Heart right ventricle (tissue), 16 donors: ENCODE measurements at places on chromosomes 2 and 18. TPM values are rescaled to one million over a fixed set of nuclear protein-coding genes. Genes with fewer than 3 reads are reported as not detected.

DNA sequence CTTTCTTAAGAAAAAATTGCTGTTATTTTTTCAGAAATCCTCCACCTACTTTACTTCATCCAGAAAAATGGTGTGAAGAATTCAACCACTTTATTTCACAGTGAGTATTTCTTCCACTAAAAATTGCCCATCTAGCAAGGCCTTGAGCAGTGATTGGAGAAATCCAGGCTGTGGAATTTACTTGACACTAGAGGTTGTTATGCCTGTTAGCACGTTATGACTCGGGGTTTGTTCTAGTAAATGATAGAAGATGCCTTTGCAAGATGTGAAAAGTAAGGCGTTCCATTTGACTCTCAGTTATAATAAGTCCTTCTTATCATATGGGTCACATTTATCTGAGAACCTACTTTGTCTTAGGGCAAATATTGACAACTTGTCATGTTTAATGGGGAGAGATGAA, 157.4 kb downstream of the MYO3B start:
- no peak for DNase-seq

- no peak for DNase-seq
Measured at GRCh38 chr18:37445368-37445767, 120.2 kb downstream of the CELF4 start.

- no peak for DNase-seq
Measured at GRCh38 chr18:64416990-64417389, 268.1 kb upstream of the LINC00305 start.

- DNase-seq: no peak
Measured at GRCh38 chr2:164126960-164127660, 391.3 kb upstream of the FIGN start.

Gene MYO3B
- total RNA-seq: not detected

Gene KCNS3
- 3.6 TPM for total RNA-seq
